Eye (tissue), 1 donor: ENCODE measurements at places on chromosomes 1 and 21.

DNA sequence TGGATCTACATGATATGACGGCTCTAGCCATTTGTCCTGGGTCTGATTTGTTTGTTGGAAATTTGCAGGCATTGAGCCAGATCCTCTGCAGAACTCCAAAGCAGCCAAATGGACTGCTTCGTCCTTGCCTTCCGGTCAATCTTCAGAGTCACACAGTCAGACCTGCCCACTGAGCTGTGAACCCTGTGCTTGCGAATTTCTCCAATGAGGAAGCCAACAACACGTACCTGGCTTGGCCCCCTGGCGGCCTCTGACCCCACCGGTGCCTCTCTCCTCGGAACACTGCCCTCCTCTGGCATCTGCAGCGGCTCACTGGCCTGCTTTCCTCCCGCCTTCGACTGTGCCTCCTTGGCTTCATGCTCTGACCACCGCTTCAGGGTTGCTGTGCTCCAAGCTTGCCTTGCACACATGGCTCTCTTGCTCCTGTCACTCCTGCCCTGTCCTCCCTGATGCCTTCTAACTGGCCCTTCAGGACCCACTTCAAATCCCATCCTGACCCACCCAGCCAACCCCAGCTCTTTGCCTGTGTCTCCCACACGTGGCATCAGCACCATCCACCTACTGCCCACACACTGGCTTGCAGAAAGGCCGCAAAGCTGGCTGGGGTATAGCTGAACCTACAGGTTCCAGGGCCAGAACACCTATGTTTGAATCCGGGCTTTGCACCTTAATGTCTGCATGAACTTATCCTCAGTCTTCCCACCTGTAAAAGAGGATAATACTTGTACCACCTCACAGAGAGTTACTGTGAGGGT, 128.2 kb downstream of the KCNN3 start:
- no peak for DNase-seq

- peak; percentile 75 for DNase-seq
These were observed 1.2 kb downstream of the SARS1 start for GRCh38 chr1:109214695-109215623.

- DNase-seq, result no peak
These were observed 123.7 kb downstream of the NAV1 start for GRCh38 chr1:201662646-201663045.

DNA sequence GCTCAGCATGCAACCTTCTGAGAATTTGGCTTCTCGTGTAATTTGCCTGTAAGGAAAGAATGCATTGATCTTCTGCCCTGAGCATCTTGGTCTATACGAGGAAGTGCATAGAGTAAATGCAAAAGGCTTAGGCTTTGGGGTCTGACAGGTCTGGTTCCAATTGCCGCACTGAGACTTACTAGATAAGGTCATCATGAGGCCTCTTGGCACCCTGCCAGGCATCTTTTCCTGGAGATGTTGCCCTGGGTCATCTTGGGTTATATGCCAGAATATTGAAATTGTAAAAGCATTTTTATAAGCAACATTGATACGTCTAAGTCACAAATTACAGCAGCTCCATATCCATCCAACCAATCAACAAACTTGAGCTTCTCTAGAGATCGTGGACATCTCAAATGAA, 108.8 kb upstream of the WARS2 start:
- DNase-seq, result no peak

DNA sequence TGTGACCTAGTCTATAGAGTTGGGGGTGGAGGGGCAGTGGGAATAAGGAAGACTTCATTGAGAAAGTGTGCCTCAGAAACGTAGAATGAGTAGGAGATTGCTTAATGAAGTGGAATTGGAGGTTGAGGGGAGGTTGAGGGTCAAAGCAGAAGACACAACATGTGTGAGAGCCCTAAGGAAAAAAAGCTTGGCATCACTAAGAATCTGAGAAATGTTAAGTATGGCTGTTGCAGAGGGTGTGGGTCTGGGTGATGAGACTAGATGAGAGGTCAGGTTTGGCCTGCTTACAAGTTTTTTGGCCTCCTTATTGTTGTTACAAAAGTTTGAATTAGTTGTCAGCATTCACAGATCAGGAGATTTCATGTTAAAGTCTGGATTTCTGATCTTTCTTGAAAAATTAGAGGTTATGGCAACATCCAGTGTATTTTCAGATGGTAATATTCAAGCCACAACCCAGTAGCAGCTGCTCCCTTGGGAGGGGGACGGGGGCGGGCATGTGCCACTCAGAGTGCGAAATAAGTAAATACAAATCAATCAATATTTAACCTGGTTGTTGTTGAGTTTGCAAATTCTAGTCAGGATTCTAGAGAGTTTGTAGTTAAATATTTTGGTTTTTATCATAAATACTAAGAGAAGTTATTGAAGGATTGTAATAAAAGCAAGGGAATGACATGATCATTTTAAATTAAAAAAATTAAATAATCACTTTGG, 4.3 kb downstream of the MAN1A2 start:
- peak; percentile 14 for DNase-seq

GRCh38 chr1:212255705-212256307, 29.4 kb upstream of the PPP2R5A start:
- DNase-seq, result no peak

DNA sequence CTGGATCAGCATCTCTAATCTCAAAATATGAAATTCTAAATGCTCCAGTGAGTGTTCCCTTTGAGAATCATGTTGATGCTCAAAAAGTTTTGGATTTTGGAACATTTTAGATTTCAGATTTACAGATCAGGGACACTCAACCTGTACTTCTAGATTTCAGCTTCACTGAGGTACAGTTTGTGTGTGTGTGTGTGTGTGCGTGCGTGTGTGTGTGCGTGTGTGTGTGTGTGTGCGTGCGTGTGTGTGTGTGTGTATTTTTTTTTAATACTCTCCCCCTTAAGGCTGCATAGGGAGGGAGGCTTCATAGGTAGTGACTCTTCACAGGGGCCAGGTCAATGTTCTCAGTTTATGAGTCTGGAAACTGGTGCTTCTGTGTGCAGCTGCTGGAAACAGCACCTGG, 77.5 kb downstream of the BRINP2 start:
- DNase-seq, result no peak

- no peak for DNase-seq
These were observed 1470.7 kb upstream of the PRMT6 start for GRCh38 chr1:105585791-105586190.

DNA sequence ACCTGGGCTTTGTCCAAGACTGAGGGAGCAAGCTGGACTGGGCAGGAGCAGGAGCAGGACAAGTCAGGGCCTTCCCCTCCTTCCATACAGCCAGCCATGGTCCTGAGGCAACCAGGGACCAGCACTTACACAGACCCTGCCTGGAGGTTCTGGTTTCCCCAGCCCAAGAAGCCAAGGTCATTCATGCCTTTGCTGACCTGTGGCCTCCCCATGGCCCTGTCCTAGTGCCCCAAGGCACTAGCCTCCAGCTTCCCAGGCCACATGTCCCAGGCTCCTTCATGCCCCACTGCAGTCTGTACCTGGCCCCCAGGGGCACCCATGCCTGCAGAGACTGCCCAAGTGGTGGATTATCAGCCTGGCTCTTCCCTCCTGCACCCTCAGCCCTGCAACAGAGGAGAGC, 243.9 kb downstream of the TOMM20 start:
- no peak for DNase-seq

- DNase-seq, result no peak
These were observed 2.8 kb upstream of the NRAS start for GRCh38 chr1:114719424-114719787.

DNA sequence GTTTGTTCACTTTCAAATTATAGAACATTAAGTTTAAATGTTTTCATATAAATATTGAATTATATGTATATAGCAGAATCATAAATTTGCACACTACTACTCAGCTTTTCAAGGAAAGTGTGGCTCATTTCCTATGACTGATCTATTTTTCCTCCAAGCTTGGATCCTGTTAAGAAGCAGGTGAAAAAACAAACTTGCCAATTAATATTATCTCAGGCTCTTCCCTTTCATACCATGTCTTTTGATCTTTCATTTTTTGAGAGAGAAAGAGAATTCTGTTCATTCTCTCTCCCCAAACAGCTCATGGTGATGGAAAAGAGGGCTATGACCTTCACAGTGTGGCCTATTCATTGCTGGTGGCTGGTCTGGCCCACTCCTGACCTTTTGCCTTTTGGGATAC, 43.7 kb downstream of the SEC16B start:
- DNase-seq, result no peak

DNA sequence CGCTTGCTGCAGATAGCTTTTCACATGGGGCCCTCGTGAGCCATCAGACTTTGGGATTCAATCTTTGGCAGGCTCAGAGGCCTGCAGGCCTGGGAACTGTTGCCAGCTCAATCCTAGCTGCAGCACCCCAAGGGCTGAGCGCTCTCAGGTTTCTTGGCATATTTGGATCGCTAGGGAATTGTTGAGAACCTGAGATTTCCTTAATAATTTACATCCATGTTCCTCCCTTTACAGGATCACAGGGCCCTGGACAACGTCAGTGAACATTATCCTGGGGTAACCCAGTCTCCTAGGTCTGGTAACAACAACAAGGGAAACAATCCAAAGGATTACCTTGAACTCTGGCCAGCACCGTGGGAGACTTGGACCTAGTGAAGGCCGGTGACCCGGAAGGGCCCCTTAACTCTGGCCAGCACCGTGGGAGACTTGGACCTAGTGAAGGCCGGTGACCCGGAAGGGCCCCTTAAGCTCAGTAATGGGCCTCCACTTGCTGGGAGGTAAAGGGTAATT, 49.3 kb upstream of the NEK2 start:
- DNase-seq, result peak; percentile 45

DNA sequence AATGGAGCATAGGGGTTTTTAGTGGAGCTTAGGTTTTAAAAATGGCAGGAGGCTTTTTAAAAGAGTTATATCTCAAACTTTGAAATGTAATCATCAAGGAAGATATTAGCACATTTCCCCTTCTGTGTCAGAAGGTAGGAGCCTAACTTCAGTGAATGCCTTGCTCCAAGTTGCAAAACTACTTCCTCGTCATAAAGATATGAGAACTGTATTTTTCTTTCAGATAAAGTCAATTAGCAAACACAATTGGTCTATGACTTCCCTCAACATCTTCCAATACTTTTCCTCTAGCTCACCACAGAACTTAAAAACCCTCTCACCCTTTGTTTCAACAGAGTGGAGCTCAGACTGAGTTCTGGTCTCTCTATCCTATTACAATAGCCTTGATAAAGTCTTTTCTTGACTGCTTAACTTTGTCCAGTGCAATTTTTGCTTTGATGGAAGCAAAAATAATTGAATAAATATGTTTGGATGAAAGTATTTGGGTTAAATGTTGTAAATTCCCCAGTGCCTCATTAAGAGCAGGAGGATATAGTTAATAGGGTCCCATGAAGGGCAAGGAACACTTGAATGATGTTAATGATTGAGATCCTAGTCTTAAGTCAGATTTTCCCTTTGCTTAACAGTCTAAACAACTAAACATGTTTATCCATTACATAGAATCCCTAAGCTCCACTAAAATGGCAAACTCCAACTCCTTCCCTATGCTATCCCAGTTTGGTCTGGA, 58.9 kb downstream of the TNFSF18 start:
- DNase-seq, result no peak

DNA sequence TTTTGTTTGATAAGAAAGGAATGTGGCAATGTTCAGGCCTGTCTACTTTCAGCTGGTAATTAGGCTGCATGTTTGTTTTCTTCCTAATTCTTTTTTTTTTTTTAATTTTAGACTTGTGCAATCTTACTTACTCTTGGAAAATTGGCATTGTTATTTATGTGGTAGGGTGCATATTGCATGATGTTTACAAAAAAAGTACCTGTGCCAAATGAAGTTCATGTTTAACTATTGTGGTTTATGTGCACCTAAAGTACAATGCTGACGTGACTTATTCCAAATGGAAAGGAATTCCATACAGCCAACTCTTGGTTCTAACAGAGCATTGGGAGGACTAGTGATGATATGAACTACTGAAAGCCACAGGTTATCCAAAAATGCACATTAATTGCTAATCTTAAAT, 51.0 kb downstream of the KCNK2 start:
- DNase-seq, result no peak

DNA sequence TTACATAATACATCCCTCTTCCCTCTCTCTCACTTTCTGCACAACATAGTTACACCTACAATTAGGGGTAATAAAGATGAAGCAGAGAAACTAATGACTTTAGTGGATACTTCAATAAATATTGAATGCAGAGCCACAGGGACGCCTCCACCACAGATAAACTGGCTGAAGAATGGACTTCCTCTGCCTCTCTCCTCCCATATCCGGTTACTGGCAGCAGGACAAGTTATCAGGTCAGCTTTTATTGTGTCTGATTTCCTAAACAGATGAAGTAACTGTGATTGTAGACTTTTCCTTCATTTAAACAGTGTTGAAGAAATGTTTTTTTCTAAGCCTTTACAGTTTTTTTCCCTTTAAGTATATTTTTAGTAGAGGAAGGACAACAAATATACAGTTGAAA, 281.6 kb downstream of the TPR start:
- DNase-seq, result no peak

GRCh38 chr1:45942411-45942810, 139.0 kb downstream of the MAST2 start:
- DNase-seq, result no peak

DNA sequence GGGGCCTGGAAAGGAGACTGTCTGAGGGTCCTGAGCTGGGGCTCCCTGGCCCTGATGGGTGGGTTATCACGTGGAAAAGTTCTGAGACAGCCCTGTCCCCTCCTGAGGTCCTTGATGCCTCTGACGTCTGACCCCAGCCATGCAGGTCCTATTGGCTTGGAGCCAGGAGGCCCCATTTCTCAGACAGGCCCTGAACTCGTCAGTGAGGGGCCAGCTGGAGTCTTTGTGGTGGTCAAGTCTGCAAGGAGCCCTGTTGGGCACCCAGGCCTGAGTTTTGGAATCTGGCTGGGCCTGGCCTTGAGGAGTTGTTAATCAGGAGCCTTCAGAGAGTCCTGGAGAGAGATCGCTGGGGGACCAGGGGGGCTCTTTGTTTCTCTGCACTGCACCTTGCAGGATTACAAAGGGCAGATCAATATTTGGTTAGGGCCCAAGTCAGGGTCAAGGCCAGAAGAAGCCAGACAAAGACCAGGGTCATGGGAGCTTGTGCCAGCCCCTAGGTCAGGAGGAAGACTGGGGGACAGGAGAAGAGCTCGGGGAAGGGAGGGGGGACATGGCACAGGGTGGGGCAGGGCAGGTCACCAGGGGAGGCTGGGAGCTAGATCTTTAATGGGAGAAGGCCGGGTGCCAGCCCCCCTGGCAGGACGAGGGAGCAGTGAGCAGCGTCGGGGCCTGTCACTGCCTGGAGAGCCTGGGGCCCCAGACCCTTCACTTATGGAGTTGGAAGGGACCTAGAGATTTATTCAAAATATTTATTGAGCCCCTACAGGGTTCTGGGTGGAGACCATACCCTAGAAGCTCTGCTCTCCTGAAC, 83.2 kb downstream of the PTPRU start:
- no peak for DNase-seq

GRCh38 chr1:39788758-39789570, at the start of gene BMP8B:
Gene BMP8B (minus strand): TSS chr1:39788865. CDS start chr1:39788485, 380 bp downstream.
- peak; percentile 54 for DNase-seq

DNA sequence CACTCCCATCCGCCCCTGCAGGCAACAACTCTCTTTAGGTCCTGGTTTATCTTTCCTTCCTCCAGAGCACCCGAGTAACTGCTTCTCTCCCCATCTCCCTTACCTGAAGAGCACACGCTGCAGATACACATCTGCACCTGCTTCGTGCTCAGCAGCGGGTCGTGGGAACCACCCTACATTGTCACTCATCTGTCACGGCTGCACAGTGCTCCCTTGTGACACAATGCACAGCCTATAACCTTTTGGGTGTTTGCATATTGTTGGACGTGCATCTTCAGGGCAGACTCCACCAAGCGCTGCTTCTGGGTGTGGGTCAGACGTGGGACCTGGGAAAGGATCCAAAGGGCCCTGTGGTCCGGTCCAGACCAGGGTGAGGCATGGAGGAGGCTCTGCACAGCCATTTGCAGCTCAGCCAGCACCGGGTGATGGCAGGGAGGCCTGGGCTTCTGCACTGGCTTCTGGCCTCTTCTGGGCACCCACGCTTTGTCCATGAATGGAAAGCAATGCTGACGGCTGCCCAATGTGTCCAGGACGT, 42.5 kb downstream of the WDR4 start:
- no peak for DNase-seq
